Hepatocyte (in vitro differentiated cells): ENCODE measurements at places on chromosomes 6 and 20. TPM values are rescaled to one million over a fixed set of nuclear protein-coding genes. Genes with fewer than 3 reads are reported as not detected.
A peak's percentile ranks its signal among the peaks of the same experiment; 100 is the strongest.

The TCP11 gene
- polyA plus RNA-seq = not detected in 2 replicates

The MKKS gene
- polyA plus RNA-seq = 8.3 and 15.0 TPM in 2 replicates

The PTCHD4 gene
- polyA plus RNA-seq = 0.64 and 1.3 TPM in 2 replicates

DNA sequence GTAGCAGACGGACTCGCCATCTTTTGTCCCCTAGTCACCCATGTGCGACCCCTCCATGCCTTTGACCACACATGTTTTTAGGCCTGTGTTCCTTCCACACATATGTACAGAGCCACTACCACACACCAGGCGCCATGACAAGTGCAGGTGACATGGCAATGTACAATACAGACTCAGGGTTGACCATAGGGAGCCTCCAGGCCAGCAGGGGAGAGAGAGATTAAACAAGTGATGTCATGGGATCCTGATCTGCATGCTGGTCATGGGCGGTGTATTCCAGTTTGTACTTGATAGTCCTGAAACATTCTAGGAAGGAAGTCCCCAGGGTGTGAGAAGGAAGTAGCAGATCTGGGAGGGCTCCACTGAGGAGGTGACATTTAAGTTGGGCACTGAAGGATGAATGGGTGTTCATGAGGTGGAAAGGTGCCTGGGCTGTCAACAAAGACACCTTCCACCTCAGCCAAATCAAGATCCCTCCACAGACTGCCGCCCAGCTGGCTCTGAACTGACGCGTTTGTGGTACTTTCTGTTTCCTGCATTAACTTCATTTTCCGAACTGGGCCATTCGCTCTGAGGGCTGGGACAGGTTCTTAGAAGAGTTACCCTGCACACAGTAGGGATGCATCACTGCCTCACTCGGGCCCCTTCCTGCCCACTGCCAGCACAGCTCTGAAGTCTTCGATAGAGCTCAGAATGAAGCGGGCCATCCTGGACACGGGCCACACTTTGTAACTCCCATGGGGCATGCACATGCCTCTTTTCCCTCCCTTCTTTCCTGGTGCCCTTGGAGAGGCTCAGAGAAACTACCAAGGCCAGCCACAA is 94.0 kb downstream of the NOL4L start:
- no peak overlapping the region for H3K4me3 ChIP-seq
- H3K36me3 ChIP-seq = no peaks in the 10 kb centered on the region
- peaks cover 4% of the 10 kb centered on the region for H3K4me1 ChIP-seq
- no peak overlapping the region for H3K27ac ChIP-seq
- H3K27me3 ChIP-seq = no peaks in the 10 kb centered on the region

GRCh38 chr6:136840276-136841001 is 18.0 kb downstream of the PEX7 start:
- H3K27me3 ChIP-seq = no peaks in the 10 kb centered on the region
- H3K4me3 ChIP-seq = no peak overlapping the region
- no peaks in the 10 kb centered on the region for H3K4me1 ChIP-seq
- no peak overlapping the region for H3K27ac ChIP-seq
- DNase-seq = no peak

DNA sequence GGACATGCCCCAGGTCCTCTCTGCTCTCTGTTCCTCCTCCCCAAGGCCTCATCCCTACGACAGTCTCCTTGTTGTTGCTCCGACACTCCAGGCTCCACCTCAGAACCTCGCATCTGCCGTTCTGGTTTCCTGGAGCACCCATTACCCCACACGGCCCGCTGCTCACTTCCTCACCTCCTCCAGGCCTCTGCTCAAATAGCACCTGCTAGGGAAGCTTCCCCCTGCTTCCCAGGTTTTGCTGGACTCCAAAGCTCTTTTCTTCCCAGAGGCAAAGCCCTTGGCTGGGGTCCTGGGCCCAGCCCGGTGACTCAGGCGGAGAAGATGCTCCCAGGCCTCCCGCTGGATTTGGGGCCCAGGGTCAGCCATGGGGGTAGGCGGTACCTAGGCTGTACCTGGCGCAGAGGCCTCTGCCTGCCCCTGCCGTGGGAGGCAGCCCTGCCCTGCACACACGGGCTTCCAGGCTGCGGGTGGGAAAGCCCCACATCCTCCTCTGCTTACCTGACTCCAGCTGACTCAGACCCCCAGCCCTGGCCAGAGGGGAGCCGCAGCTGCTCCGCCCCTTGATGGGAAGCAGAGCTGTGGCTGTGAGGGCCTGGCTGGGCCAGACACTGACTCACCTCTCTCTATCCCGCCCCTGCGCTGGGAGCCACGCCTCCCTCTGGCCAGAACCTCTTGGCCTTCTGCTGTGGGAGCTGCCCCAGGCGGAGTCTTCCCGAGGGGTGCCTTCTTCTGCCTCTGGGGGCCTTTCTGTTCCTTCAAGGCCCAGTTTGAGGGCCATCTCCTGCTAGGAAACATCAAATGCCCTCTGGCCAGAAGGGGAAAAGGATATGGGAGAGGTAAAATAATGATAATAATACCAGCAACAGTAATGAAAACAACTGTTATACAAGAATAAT is 130.5 kb downstream of the CEBPB start:
- H3K27ac ChIP-seq = peak overlapping the region; percentile 87
- DNase-seq = peak; percentile 96
- H3K4me1 ChIP-seq = peaks cover 19% of the 10 kb centered on the region

DNA sequence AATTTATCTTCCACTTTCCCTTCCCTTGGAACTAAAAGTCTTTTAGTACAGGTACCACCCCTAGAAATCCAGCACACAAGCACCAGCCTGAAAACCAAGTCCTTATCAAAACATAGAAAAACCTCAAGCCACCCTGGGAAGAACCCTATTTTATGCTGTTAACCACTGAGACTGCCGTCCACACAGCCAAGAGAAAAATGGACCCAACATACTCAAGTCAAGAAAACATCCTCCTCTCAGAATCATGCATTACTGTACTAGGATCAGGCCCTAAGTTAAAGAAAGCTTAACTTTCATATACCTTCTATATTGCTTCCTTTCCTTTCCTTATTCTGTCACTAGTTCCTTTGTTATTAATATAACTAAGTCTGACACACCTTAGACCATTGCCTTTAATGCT is 16.9 kb upstream of the GOPC start:
- H3K27ac ChIP-seq = no peak overlapping the region
- no peaks in the 10 kb centered on the region for H3K36me3 ChIP-seq
- H3K27me3 ChIP-seq = no peaks in the 10 kb centered on the region
- no peaks in the 10 kb centered on the region for H3K4me1 ChIP-seq

DNA sequence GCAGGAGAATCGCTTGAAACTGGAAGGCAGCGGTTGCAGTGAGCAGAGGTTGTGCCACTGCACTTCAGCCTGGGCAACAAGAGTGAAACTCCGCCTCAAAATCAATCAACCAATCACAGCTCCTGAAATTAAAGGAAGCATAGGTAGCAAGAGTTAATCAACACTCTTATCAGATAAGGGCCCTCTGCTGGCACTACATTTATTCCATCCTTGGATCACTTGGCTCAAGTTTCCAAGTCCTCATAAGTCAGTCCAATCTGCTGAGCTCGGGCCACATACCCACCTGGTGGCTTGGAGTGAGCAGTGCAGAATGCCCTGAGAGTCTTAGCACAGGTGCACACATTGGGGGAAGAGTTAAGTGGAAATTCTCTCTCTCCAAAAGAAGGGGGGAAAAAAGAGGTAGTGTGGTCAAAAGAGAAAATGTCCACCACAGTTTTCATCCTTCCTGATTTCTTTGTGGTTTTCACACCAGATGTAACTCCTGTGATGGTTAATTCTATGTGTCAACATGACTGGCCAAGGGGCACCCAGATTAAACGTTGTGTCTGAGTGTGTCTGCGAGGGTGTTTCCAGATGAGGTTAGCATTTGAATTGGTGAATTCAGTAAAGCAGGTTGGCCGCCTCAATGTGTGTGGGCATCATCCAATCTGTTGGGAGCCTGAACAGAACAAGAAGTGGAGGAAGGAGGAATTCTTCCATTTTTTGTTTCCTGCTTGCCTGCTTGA is 14.2 kb upstream of the FAM8A1 start:
- no peaks in the 10 kb centered on the region for H3K4me1 ChIP-seq
- H3K4me3 ChIP-seq = no peak overlapping the region
- no peak overlapping the region for H3K27ac ChIP-seq
- no peaks in the 10 kb centered on the region for H3K36me3 ChIP-seq
- peak; percentile 20 for DNase-seq

DNA sequence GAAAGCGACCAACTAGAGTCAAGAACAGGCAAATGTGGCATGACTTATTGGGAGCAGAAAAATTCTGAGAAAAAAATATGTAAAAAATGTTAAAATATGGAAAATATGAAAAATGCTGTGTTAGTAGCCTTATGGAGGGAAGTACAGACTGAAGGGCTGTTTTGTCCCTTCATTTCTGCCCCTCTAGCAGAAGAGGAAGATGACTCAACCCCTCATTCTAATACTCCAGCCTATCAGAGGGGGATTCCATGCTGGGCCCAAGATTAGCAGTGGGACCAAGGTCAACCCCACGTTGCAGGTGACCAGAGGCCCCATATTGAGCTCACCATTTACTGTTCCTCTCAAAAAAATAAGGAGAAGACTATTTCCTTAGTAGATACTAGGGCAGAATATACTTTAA is 8.4 kb downstream of the MUC21 start:
- H3K4me3 ChIP-seq = no peak overlapping the region
- DNase-seq = no peak
- H3K36me3 ChIP-seq = no peaks in the 10 kb centered on the region
- H3K27me3 ChIP-seq = no peaks in the 10 kb centered on the region
- no peaks in the 10 kb centered on the region for H3K4me1 ChIP-seq

DNA sequence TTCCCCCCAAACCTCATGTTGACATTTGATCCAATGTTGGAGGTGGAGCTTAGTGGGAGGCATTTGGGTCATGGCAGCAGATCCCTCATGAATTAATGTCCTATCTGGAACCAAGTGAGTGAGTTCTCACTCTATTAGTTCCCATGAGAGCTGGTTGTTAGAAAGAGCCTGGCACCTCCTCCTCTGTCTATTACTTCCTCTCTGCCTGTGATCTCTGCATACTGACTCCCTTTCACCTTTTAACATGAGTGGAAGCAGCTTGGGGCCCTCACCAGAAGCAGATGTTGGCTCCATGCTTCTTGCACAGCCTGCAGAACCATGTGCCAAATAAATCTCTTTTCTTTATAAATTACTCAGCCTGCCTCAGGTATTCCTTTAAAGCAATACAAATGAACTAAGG is 127.3 kb upstream of the RALGAPA2 start:
- H3K36me3 ChIP-seq = no peaks in the 10 kb centered on the region
- H3K4me1 ChIP-seq = no peaks in the 10 kb centered on the region
- H3K27ac ChIP-seq = no peak overlapping the region
- DNase-seq = no peak

GRCh38 chr6:75275067-75275466 is 9.5 kb downstream of the TMEM30A start:
- H3K4me1 ChIP-seq = peaks cover 2% of the 10 kb centered on the region
- H3K27me3 ChIP-seq = no peaks in the 10 kb centered on the region
- H3K4me3 ChIP-seq = no peak overlapping the region

GRCh38 chr6:45970326-45970725 is 45.3 kb downstream of the CLIC5 start:
- H3K27ac ChIP-seq = peak overlapping the region; percentile 16
- peaks cover 5% of the 10 kb centered on the region for H3K4me1 ChIP-seq
- no peaks in the 10 kb centered on the region for H3K27me3 ChIP-seq
